Mesothelial cell of epicardium (in vitro differentiated cells): ENCODE measurements at places on chromosomes 12 and 14.

DNA sequence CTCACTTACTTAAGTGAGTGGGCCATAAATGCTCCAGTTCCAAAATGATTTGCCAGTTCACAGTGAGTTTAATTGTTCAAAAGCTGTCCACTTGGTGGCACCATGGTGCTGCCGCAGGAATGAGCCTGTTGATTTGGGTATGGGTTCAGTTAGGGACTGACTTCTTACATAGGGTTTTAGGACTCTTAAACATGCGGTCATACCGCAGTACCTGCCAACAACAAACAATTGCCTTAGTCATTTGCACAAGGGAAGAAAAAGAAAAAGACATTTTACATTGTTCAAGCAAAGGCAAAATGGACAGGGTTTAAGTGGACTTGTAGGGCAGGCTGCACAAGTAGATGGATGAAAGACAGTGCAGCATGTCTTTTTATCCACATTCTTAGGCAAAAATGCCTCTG lies 80.0 kb upstream of the DBX2 start:
- DNase-seq, result peak; percentile 64

DNA sequence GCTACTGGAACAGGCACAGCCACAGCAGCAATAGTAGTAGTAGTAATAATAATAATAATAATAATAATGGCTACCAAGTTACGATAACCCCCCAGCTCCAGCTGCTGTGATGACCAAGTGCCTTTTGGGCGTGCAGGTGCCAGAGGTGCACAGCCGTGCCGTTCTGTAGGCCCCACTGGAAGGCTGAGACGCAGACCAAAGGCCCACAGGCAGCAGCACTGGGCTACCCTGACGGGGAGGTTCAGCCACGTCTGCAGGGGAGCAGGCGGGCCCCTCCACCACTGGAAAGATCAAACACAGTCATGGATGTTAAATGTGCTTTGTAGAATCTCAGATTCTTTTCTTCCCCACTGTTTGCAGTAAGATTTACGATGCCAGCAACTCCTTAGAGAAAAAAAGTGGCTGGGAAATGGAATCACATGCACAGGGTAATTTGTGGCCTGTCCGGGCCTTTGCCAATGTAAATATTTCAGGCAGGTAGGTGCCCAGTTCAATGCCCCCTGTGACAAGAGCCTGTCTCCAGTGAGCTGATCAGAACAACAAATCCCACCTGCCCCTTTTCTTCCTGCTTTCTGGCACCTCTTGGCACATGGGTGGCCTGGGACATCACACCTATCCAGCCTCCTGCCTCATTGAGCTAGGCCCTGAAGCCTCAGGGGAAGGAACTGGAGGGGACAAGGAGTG lies 32.6 kb downstream of the CCDC85C start:
- peak; percentile 64 for DNase-seq

DNA sequence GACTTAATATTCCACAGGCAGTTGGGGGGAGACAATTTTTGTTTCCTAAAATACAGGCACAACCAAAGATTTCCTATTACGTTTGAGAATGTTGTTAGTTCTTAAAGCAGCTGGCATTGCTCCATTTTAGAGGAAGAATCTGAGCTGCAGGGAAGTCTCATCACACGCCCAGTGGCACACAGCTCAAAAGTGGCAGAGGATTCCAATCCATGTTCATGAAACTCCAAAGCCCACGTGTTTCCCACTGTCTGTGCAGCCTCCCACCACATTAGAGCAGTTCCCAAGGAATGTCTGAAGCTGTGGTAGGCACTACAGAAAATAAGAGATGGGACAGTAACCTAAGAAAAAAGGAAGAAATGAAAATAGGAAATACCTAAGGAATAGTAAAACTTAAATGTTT lies 6.1 kb upstream of the IL26 start:
- no peak for DNase-seq

DNA sequence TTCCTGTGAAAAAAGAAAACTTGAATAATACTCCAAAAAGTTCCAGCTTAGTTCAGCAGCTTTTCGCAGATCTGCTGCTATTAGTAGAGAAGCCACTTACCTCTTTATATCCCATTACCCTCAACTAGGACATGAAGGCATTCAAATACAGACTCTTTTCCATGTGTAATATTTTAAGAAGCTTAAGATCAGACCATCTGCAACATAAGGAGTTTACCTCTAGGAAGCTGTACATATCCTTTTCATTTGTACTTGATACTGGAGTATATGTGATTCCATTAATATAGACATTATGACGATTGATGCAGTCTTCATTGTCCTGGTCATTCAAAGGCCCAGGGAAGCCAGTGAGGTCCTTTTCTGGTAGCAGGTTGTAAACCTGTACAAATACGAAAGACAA lies 20.4 kb downstream of the A2M start:
- DNase-seq, result no peak

- no peak for DNase-seq
Measured at GRCh38 chr14:75119056-75119455, 7.8 kb downstream of the NEK9 start.

DNA sequence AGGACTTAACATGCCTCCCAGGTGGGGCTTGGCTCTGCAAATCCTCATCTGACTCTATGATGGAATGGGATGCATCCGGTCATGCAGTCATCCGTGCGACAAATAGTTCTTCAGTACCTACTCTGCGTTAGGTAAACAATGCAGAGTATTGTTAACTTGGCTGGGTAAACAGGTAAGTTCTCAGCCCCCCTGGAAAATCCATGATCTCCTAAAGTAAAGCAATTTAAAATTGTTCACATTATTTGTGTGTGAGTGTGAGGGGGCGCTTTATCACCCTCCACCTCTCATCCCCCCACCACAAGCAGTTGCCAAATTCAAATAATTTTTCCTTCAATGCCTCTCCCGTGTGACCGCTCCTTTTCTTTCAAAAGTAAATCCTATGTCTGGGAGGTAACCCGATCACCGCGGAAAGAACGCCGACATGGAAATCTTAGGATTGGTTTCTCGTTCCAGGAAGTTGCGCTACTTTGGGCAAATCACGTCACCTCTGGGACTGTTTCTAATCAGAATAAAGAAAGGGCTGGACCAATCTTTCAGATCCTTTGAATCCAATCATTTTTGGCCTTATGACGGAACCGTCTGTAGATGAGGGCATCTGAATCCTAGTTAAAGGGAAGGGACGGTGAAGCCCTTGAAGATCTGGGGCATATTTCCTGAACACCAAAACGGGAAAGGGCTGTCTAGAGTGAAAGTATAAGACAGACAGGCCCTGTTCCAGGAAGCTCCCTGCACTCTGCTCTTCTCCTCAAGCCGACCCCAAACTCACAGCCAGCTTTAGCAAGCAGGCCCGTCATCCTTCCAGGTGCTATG lies 44.0 kb upstream of the SINHCAF start:
- DNase-seq, result no peak

DNA sequence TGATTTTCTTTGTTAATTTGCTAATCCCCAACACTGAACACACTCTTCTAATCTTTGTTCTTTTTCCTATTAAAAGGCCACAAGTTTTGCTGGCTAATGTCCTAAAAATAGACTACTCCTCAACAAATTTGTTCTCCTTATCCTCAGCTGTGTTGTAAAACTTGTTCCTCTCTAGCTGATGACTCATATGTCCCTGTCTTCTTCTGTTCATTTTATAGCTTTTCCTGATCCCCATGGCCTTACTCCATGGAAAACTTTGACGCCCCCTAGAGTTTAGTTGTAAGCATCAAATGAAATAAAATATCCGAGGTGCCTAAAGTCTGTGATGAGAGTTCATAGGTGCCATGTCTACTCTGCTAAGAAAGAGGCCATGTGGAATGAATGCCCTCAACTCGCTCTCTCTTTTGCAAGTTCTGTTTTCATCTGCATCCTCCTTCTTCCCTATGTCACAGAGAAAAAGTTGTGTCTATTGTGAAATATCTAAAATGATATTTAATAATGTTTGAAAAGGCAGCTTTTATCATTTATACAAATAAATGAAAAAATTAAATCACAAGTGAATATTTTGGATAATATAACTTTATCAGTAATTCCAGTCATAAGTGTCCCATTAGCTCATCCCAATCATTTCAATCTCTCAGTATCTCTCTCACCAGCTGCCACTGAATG lies 237.9 kb downstream of the IPO8 start:
- no peak for DNase-seq

DNA sequence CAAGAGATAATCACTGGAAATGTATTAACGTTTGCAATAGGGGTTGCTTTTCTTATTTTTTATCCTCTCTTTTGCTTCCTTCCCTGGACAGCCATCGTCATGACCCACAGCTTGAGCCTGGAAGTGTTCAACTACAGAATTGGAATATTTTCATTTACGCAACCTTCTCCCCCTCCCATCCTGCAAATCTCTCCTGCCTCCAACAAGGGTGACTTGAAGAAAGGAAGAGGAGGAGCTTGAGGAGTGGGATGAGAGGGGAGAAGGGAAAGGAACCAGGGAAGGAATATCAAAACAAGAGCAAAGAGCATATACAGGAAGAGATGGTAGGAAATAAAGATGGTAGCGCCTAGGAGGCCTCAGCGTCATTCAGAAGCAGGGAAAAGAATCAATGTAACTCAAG lies 1.6 kb upstream of the MANSC4 start:
- no peak for DNase-seq

GRCh38 chr14:65957631-65958205 lies 528.5 kb upstream of the CCDC196 start:
- DNase-seq, result no peak

GRCh38 chr12:124734224-124734788 lies 129.4 kb downstream of the SCARB1 start:
- DNase-seq, result no peak
